ENCODE measurements at places on chromosomes 5 and 9. TPM values are rescaled to one million over a fixed set of nuclear protein-coding genes. Genes with fewer than 3 reads are reported as not detected.

The IL9 gene
- total RNA-seq: not detected

The FCN2 gene
- not detected for total RNA-seq

The ACSL6 gene
- 31.5 TPM for total RNA-seq

DNA sequence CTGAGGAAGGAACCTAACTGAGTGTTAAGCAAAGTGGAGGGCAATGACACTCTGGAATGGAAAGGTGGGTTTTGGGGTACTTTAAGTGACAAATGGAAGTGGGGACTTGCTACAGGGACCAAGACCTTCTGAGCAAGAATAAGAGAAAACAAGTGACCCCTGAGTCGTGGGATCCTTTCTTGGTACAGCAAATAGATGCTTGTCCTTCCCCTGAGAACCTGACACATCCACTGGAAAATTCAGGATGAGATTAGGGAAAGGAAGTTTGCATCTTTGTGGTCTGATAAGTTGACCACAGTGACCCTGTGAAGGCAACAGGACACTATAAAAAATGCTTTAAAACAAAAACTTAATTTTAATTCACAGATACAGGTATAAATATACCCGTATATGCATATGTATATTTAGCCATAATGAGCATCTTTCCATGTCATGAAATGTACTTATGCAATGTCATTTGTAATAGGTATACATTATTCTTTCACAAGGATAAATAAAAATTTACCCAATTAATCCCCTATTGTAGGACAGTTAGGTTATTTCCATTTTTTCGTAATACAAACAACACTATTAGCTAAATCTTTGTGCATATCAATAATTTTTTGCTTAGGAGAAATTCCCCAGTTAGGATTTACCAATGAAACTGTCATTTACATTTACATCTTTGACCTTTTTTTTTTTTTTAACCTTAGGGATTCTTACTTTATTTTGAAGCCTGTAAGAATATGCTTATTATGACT, 2.0 kb upstream of the IRF1 start:
- H3K27ac ChIP-seq: peak overlapping the region; percentile 99

DNA sequence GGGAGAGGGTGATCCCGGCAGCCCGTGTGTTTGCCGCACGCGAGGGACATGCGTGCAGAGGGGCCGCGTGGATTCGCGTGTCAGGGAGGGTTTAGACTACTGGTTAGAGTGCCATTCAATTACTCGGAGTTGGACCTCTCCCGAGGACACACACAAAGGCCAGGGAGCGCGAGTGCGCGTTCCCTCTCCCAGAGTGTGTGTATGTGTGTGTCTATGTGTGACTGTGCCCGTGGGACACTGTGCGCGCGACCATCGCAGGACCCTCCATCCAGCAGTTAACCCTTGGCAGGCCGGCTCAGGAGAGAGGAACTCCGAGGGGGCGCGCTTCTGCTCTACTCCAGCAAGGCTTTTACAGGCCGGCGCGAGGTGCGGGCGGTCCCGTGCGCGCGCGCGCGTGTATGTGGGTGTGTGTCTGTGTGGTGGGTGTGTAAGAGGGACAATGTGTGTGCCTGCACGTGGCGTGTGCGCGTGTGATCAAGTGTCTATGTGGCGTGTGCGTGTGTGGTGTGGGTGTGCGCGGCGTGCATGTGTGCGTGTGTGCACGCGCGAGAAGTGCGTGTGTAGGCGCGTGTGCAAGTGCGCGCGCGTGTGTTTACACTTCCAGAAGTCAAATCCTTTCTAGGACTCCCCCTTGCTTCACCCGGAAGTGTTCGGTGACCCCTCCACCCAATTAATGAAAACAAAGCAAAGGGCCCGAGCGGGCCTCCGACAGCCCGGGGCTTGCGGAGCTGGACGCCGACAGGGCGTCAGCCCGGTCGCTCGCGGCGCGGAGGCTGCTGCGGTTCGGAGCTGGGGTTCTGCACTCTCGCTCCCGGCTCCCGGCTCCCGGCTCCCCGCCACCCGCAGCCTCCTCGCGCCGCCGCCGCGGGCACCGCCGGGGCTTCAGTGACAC, 75.3 kb upstream of the TBCA start:
- H3K4me3 ChIP-seq: peak overlapping the region; percentile 75
- H3K36me3 ChIP-seq: no peaks in the 10 kb centered on the region
- H3K4me1 ChIP-seq: peaks cover 14% of the 10 kb centered on the region
- H3K27me3 ChIP-seq: peaks cover 10% of the 10 kb centered on the region

DNA sequence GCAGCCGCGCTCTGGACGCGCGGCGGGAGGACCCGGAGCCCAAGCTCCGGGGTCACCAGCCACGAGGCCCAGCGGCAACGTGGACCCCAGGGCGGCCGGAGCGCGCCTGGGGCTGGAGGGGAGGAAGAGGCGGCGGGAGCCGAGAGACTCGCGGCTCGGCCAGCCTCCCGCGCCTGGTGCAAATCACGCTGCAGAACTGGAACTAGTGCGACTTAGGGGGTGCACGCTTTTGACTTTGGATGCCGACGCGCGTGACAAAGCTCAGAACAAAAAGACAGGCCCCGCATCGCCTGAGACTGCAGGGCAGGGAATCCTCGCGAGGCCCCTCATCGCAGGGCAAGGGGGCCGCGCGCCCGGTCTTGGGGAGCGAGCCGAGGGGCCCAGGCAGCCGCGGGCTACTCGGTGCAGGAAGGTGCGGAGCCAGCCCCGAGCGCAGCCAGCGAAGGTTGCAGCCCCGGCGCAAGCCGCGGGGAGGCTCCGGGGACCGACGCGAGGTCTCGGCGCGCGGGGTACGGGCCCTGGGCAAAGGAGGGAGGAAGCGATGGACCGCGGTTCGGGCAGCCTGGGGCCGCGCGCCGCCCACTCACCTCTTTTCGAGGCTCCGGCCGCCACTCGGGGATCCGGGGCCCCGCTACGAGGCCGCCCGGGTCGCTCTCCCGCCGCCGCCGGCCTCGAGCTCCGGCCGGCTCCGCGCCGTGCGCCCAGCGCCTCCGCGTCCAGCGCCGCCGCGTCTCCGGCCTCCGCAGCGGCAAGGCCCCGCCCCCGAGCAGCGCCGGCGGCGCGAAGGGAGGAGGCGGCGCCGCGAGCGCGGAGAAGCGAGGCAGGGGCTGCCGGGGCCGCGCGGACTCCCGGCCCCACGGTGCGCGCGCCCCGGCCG, at the start of gene GOLM1:
TSS of gene GOLM1 (minus strand) at position 735 of the 877 bp plus-strand sequence. CDS start 20,238 bp downstream, outside the sequence.
- H3K36me3 ChIP-seq: no peaks in the 10 kb centered on the region
- DNase-seq: peak; percentile 70
- H3K4me3 ChIP-seq: peak within 1 kb of the TSS; percentile 94
- H3K27ac ChIP-seq: peak within 1 kb of the TSS; percentile 77
- peaks cover 13% of the 10 kb centered on the region for H3K4me1 ChIP-seq
- peaks cover 60% of the 10 kb centered on the region for H3K27me3 ChIP-seq

DNA sequence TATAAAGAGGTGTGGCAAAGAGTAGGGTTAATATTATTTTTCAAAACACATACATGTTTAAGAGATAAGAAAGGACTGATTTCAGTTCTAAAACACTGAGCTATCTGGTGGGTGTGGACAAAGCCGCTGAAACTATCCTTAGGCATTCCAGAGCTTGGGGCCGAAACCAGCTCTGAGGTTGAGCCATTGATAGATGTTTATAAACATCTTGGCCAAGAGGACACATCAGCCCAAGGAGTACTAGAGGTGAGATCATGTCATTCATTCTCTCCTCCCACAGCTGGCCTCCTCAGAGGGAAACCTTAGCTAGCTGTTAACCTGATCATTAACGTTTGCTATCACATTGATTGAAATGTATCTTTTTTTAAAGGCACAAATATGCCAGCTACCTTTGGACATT, 89.9 kb downstream of the NLN start:
- H3K27me3 ChIP-seq: no peaks in the 10 kb centered on the region
- H3K27ac ChIP-seq: no peak overlapping the region
- H3K36me3 ChIP-seq: peaks cover 51% of the 10 kb centered on the region
- no peak overlapping the region for H3K4me3 ChIP-seq

- peaks cover 2% of the 10 kb centered on the region for H3K4me1 ChIP-seq
- peaks cover 17% of the 10 kb centered on the region for H3K36me3 ChIP-seq
- DNase-seq: no peak
Observed at GRCh38 chr5:65704621-65705239, 17.2 kb downstream of the SGTB start.

The MTAP gene
- 54.5 TPM for total RNA-seq

The HTR4 gene
- total RNA-seq: not detected

The ZNF366 gene
- total RNA-seq: 0.40 TPM

- H3K27ac ChIP-seq: peak overlapping the region; percentile 93
- H3K27me3 ChIP-seq: no peaks in the 10 kb centered on the region
- H3K36me3 ChIP-seq: peaks cover 4% of the 10 kb centered on the region
- peak; percentile 63 for DNase-seq
- H3K4me1 ChIP-seq: peaks cover 52% of the 10 kb centered on the region
Observed at GRCh38 chr9:133121915-133122550, 993 bp upstream of the RALGDS start.

GRCh38 chr5:6652025-6652424, 18.8 kb downstream of the SRD5A1 start:
- H3K4me3 ChIP-seq: no peak overlapping the region
- H3K4me1 ChIP-seq: peaks cover 2% of the 10 kb centered on the region
- H3K27ac ChIP-seq: no peak overlapping the region
- no peaks in the 10 kb centered on the region for H3K27me3 ChIP-seq
- DNase-seq: no peak

The GPR151 gene
- total RNA-seq: not detected

The STPG3 gene
- not detected for total RNA-seq

The DENND4C gene
- total RNA-seq: 49.5 TPM

The SLIT3 gene
- total RNA-seq: not detected

GRCh38 chr9:132973713-132974112, 4.8 kb upstream of the GFI1B start:
- H3K27me3 ChIP-seq: peaks cover 43% of the 10 kb centered on the region
- peaks cover 6% of the 10 kb centered on the region for H3K4me1 ChIP-seq
- H3K27ac ChIP-seq: no peak overlapping the region
- DNase-seq: no peak

The SLC34A3 gene
- total RNA-seq: not detected

- H3K27ac ChIP-seq: no peak overlapping the region
- H3K27me3 ChIP-seq: peaks cover 2% of the 10 kb centered on the region
- H3K4me1 ChIP-seq: no peaks in the 10 kb centered on the region
- H3K4me3 ChIP-seq: no peak overlapping the region
- H3K36me3 ChIP-seq: no peaks in the 10 kb centered on the region
- no peak for DNase-seq
Observed at GRCh38 chr9:135308821-135309762, 170.5 kb upstream of the PPP1R26 start.

DNA sequence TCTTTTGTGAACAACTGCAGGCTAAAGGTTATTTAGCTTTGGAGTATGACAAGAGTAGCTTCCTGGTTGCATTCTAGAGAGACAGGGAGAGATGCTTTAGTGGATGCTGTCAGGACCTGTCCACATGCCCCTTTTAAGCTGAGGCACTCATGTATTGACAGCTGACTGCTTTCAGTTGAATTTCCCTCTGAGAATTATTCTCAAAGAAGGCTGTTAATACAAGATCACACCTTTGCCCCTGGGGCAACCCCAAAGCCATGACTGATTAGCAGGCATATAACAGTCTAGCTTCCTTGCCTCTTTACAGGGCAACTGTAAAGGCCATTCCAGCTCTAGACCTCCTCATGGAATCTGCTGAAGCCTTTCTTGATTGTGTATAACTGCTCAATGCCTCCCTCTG, 117.6 kb upstream of the ATP10B start:
- H3K27me3 ChIP-seq: peaks cover 3% of the 10 kb centered on the region
- H3K4me1 ChIP-seq: no peaks in the 10 kb centered on the region

GRCh38 chr5:159096924-159097783, 2.6 kb downstream of the EBF1 start:
- no peak for DNase-seq
- peak overlapping the region; percentile 84 for H3K4me3 ChIP-seq
- H3K4me1 ChIP-seq: peaks cover 29% of the 10 kb centered on the region
- H3K27ac ChIP-seq: no peak overlapping the region

The CFAP90 gene
- not detected for total RNA-seq

GRCh38 chr5:172795318-172795977, 24.5 kb upstream of the DUSP1 start:
- no peak overlapping the region for H3K27ac ChIP-seq
- no peaks in the 10 kb centered on the region for H3K36me3 ChIP-seq
- H3K4me1 ChIP-seq: peaks cover 7% of the 10 kb centered on the region
- no peak overlapping the region for H3K4me3 ChIP-seq

DNA sequence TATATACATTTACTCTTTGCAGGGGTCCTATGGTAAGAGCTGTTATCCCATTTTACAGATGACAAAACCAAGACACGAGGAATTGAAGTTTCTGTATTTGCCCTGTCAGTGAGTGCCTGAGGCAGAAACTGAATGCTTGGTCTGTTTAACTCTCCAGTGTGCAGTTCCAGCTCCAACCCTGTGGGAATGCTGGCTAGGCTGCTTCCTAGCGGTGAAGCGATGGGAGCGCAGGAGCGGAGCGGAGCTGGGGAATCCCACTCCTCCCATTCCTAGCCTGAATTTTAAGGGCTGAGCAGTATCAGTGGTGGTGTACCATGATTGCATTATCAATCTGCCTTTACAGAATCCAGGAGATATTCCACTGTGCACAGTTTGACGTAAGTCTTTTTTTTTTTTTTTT, 202.3 kb downstream of the LRRC70 start:
- H3K4me3 ChIP-seq: no peak overlapping the region
- no peaks in the 10 kb centered on the region for H3K36me3 ChIP-seq
- no peak overlapping the region for H3K27ac ChIP-seq
- no peak for DNase-seq
- peaks cover 4% of the 10 kb centered on the region for H3K4me1 ChIP-seq

The DMRTA1 gene
- total RNA-seq: not detected

The PCDHB6 gene
- total RNA-seq: not detected

- no peaks in the 10 kb centered on the region for H3K27me3 ChIP-seq
- no peak for DNase-seq
- H3K27ac ChIP-seq: peak overlapping the region; percentile 24
- peaks cover 19% of the 10 kb centered on the region for H3K36me3 ChIP-seq
Observed at GRCh38 chr9:37295796-37296195, 126.7 kb upstream of the GRHPR start.

- peaks cover 82% of the 10 kb centered on the region for H3K4me1 ChIP-seq
- no peaks in the 10 kb centered on the region for H3K27me3 ChIP-seq
- no peak for DNase-seq
- H3K36me3 ChIP-seq: peaks cover 6% of the 10 kb centered on the region
- peak overlapping the region; percentile 78 for H3K4me3 ChIP-seq
Observed at GRCh38 chr5:111231119-111231518, 6.9 kb downstream of the CAMK4 start.

The SPATA6L gene
- 1.0 TPM for total RNA-seq

- H3K27ac ChIP-seq: no peak within 1 kb of the TSS
- peak within 1 kb of the TSS; percentile 44 for H3K4me3 ChIP-seq
- peaks cover 51% of the 10 kb centered on the region for H3K27me3 ChIP-seq
- H3K4me1 ChIP-seq: peaks cover 2% of the 10 kb centered on the region
Observed at GRCh38 chr5:179345433-179346321, at the start of gene ADAMTS2. ADAMTS2 (minus strand) TSS chr5:179345461; CDS start chr5:179345328, 133 bp downstream.

DNA sequence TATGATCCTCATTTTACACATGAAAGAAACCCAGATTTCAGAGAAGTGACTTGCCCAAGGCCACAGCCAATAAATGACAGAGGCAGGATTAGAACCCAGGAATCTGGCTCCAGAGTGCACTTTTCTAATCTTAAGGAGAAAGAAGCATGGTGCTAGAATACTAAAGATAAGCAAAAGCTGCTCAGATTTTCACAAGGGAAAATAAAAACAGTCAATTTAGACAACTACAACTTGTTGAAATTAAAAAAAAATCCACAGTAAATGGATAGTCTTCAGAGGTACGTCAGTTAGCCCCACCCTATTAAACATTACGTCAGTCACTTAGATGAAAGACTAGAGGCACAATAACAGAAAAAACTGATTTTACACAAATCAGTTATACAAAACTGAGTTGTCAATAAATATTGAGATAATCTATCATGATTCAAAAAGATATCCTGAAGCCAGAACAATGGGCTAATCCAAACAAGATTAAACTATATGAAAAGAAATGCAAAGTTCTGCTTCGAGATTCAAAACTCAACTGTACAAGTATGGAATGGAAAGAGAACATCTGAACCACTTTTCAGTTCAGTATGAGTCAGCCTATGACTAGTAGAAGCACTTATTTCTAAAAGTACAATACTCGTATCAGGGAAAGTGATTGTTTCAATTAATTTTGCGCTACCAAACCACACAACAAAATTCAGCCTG, 9.3 kb downstream of the TMEM245 start:
- DNase-seq: no peak
- H3K27me3 ChIP-seq: no peaks in the 10 kb centered on the region
- peaks cover 49% of the 10 kb centered on the region for H3K4me1 ChIP-seq
